Hindlimb muscle (tissue), 1 donor: ENCODE measurements at places on chromosomes 5 and 9. TPM values are rescaled to one million over a fixed set of nuclear protein-coding genes. Genes with fewer than 3 reads are reported as not detected.

- DNase-seq, result no peak
Measured at GRCh38 chr5:178223828-178224335, 8.7 kb downstream of the PHYKPL start.

DNA sequence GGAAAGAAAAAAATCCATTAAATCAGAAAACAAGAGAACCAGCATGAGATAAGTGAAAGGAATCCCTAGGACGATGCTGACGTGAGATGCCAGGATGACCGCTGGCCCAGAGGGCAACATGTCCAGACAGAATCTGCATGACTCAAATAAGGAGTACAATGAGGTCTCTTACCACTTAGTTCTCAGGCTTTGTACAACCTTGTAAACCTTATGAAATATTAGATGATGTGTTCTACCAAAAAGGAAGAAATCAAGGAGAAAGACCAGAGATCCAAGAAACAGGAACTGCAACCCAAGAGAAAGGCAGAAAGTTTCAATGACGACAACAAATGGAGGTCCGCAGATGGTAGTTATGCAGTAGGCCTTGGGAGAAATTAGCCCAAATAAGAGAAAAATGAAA is 2.8 kb upstream of the GPR150 start:
- no peak for DNase-seq

DNA sequence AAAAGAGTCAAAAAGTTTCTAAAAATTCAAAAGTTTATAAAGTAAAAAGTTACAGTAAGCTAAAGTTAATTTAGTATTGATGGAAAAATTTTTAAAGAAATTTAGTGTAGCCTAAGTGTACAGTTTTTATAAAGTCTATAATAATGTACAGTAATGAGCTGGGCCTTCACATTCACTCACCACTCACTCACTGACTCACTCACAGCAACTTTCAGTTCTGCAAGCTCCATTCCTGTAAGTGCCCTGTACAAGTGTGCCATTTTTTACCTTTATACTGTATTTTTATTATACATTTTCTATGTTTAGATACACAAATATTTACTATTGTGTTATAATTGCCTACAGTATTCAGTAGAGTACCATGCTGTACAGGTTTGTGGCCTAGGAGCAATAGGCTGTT is 239.5 kb upstream of the MAP3K1 start:
- no peak for DNase-seq

The MEIKIN gene
- not detected for polyA plus RNA-seq

The SARDH gene
- polyA plus RNA-seq, result 5.6 TPM

The ORM2 gene
- 0.37 TPM for polyA plus RNA-seq

DNA sequence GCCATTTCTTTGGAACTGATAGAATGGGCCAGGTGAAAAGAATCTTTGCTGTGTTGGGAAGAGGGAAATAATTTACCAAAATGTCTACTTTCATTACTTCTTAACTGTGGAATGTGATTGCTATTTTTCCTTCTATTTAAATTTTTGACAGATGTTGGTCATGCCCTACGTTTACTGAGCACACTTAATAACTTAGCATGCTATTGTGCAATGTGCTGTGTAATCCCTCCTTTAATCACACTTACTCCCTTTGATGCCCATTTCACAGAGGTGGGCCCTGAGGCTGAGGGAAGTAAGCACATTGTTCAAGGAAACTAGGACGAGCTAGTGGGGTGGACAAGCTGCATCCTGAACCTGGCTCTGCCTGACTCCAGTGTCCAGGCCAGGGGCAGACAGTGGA is 47.8 kb upstream of the INSYN2B start:
- DNase-seq, result no peak

- DNase-seq, result no peak
Measured at GRCh38 chr9:70382709-70383605, 31.5 kb downstream of the KLF9 start.

DNA sequence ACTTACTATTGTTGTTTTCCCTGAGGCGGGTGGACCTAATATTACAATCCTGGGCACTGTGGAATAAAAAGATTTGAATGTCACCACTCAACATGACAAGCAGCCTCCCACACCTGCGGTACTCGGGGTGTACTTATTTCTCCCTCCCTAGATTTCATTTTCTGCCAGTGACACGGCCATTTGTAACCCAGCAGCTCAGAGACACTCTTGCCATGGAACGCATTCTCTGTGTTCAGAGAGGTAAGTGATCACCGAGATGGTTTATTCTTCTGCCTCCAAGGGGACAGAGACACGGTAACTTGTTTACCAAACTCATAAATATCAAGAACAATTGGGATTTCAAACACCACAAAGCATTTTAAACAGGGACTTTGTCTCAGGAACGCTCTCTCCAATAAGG is 11.2 kb downstream of the AK8 start:
- DNase-seq, result no peak

The NUDT12 gene
- polyA plus RNA-seq, result 15.1 TPM

DNA sequence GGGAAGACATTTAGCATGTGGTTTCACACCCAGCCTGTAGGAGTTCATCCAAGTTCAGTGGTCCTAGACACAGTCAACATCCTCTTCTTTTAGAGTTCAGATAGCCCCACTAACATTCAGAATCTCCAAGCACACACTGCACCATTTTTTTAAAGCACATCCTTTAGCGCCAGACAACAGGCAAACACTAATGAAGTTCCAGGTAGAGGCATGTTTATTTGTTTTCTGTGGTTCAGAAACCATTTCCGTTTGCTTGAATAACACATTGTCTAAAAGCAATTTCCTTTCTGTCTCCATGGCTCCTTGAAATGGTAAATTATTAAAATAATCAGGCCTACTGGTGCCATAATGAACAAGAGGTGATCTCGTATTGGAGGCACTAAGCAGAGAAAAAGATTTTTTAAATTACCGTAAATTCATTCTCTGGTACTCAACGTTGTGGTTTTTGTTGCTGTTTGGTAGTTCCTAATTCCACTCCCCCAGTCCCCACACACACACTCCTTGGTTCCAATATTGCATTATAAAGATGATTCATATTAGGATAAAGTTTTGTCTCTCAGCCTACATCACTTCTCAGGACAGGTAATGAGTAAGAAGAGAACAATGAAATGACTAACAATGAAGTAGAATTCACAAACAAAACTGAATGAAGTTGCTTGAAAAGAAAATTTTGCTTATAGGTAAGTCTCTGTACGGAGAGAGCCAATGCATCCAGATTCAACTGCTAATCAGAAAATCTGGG is 153.1 kb downstream of the PCSK1 start:
- DNase-seq, result no peak

DNA sequence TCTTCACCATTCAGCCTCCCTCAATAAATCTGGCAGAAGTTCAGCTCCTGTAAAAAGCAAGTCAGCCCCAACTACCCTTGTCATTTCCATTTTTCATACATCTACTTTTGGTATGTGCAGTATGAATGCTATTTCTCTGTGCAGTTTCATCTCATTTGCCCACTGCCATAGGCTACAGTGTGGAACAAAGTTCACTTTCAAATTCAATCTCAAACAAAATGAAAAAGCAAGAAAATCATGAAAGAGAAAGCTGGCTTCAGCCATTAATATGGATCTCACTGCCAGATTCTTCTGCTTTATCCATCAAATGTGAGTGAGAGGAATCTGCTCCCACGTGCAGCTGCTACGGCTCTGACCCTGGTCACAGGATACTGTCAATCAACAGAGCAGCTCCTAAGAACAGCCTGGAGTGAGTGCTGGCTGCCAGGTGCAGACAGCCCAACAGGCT is 494.2 kb downstream of the ZNF608 start:
- DNase-seq, result peak; percentile 40

DNA sequence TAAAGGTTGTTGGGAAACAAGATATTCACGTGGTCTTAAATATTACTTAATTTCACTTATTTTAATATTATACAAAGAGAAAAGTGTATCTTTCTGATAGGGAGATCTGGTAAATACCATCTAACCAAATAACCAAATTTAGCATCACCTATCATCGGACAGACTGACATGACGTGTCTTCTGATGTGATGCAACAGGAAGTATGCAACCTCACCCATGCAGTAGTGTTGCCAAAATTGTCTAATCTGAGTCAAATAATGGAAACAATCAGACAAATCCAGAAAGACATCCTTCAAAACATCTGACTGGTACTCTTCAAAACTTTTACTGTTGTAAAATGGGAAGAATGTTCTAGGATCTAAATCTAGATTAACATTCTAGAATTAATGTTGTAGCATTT is 148.0 kb downstream of the FGF1 start:
- DNase-seq, result no peak

GRCh38 chr5:154868702-154869101 is 10.3 kb downstream of the CNOT8 start:
- DNase-seq, result no peak

DNA sequence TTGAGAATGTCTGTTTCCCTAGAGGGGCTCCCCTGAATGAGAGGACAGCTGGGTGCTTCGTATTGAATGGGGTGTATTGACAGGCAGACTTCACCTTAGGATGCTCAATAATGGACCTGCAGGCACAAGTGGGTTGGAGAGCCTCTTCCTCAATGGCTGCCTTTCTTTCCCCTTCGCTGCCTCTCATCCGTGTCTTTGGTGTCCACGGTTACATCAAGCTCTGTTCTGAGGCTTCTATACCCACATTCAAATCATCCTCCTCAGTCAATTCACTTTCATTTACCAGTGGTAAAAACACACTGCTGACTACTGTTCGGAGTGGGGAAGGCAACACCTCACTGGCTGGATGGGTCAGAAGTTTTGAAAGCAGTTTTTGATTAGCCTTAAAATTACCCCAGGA is 20.6 kb downstream of the LIX1 start:
- DNase-seq, result no peak

DNA sequence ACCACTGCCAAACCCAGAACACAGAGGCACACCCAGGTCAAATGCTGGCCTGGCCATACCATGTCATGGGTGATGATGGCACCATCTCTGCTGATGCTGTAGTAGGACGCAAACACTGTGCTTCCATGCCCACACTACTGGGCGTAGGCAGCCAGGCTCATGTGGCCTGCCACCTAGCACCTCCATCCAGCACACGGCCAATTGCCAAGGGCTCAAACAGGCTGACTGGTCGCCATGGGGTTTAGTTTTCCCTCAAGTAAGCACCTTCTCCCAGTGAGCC is 39.4 kb downstream of the BICD2 start:
- no peak for DNase-seq

The ANXA2R gene
- 1.5 TPM for polyA plus RNA-seq

GRCh38 chr5:77637170-77637997 is 1.1 kb downstream of the OTP start:
- no peak for DNase-seq

The SMAD5 gene
- 34.3 TPM for polyA plus RNA-seq

GRCh38 chr9:2742214-2742613 is 24.9 kb downstream of the KCNV2 start:
- DNase-seq, result no peak

- DNase-seq, result peak; percentile 48
Measured at GRCh38 chr5:109454731-109455505, 45.1 kb upstream of the PJA2 start.

- DNase-seq, result no peak
Measured at GRCh38 chr9:132879457-132880323, 992 bp downstream of the SPACA9 start.

DNA sequence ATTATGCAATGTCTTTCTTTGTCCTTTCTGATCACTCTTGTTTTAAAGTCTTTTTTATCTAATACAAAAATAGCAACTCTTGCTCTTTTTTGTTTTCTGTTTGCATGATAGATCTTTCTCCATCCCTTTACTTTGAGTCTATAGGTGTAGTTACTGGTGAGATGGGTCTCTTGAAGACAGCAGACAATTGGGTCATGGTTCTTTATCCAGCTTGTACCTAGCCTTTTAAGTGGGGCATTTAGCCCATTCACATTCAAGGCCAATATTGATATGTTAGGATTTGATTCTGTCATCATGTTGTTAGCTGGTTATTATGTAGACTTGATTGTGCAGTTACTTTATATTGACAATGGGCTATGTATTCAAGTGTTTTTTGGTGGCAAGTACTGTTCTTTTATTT is 245.9 kb upstream of the TARS1 start:
- no peak for DNase-seq

DNA sequence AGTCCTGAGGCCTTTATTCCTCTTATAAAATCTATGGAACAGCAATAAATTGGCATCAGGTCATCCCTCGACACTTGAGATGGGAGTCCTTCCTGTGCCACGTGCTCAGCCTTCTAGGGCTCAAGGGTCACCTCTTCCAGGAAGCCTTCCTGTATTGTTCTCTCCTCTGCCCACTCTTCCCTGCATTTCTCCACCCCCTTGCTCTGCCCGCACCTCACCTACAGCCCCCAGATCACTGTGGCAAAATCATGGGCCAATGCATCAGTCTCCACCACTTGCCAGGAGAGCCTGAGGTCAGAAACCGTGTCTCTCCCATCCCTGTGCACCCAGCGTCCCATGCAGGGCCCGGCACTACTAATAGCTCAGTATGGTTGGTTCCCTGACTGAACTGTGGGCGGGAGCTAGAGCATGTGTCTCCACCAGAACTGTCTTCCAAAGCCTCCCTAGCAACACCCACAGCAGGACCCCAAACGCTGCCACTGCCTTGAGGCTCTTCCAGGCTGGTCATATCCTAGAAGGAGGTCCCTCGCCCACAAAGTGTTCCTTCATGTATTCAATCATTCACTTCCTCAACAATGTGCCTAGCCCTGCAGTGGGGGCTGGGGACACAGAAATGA is 13.5 kb downstream of the DUSP1 start:
- DNase-seq, result no peak

DNA sequence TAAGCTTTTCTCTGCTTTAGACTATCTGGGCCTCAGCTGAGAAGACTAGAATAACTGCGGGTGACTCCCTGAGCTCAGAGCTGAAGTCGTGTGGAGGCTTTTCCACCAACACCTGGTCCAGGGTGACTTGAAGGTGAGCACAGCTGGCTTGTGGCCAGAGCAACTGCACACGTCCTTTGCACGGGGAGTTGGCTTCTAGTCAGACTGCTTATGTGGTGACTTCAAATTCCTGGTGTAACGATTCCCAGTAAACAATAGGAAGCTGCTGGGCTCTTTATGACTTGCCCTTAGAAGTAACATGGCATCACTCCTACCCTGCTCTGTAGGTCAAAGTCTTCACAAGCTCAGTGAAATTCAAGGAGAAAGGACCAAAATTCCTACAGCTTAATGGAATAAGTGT is 800.6 kb upstream of the CDH6 start:
- DNase-seq, result no peak

GRCh38 chr5:14849516-14850294 is 21.9 kb downstream of the ANKH start:
- no peak for DNase-seq

DNA sequence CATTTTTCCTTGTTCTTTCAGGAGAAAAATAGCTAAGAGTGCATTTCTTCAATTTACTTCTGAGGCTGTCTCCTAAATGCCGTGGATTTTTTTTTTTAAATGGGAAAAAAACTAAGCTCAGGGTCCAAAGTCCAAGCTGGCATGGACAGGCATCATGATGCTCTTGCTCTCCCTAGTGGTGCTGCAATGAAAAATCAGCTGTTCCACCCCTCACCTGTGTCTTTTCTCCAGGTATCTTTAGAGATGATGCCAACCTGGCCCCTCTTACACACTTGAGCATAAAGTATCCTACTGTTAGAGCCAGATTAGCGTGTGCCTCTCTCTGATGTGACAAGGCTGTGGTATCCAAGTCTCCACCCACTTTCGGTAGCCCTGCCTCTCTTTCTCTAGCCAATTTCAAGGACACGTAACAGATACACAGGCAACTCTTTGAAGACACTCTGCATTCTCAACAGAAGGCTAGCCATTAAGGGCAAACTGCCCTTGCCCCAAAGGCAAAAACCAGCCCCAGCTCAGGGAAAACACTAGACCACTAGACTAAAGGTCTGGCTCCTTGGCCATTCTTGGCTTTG is 208.8 kb downstream of the SAXO1 start:
- no peak for DNase-seq
